ENCODE measurements at places on chromosomes 2 and 18. TPM values are rescaled to one million over a fixed set of nuclear protein-coding genes. Genes with fewer than 3 reads are reported as not detected.

FBXO15 gene
- polyA plus RNA-seq = 1.3 TPM

TCF23 gene
- polyA plus RNA-seq = 0.24 TPM

TUBB8B gene
- not detected for polyA plus RNA-seq

CD302 gene
- 15.8 TPM for polyA plus RNA-seq

LAMA3 gene
- polyA plus RNA-seq = 4.0 TPM

PIEZO2 gene
- 71.2 TPM for polyA plus RNA-seq

Data from muscle of arm (tissue), 14 donors.